Hematopoietic multipotent progenitor cell treated with erythropoietin and hydrocortisone succinate and interleukin-3 and kit ligand, for 17 days (in vitro differentiated cells): ENCODE measurements at places on chromosomes 7 and 10.
A peak's percentile ranks its signal among the peaks of the same experiment; 100 is the strongest.

DNA sequence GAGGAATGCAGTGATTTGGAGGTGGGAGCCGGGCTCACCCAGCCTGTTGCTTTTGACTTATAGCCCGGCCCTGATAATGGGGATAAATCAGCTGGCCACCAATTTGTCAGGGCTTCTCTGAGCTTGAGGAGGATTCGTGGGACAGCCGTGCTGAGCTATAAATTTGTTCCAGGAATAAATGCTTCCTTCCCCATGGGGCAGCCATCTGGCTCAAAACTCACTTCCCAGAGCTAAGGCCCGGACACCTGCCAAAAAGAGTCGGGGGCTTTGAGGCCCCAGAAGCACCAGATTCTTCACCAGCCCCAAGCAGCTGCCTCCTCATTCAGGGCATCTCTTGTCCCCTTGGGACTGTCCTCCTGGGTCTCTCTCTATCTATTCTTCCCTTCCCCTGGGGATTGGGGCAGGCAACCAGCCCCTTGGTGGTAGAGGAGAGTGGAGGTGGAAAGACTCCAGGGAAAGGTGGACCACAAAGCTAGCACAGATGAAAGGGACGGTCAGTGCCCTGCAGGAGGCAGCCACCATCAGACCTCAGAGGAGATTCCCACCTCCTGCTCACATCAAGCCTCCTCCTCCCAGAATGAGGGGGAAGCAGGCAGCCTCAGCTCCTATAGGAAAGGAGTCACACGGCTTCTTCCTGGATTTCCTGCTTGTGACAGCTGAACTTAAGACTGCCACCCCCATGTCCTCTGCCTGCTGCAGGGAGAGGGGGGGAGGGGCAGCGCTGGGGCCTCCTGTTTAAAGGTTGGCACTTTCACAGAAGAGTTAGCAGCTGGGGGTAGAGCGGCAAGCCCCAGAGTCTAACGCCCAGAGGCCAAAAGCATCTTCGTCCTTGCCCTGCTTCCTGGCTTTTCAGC lies 44.2 kb upstream of the LRRC4 start:
- no peak for DNase-seq

GRCh38 chr7:15719311-15719710 lies 32.8 kb upstream of the MEOX2 start:
- DNase-seq, result no peak

GRCh38 chr7:117085769-117086463 lies 132.6 kb downstream of the ST7 start:
- DNase-seq, result no peak

DNA sequence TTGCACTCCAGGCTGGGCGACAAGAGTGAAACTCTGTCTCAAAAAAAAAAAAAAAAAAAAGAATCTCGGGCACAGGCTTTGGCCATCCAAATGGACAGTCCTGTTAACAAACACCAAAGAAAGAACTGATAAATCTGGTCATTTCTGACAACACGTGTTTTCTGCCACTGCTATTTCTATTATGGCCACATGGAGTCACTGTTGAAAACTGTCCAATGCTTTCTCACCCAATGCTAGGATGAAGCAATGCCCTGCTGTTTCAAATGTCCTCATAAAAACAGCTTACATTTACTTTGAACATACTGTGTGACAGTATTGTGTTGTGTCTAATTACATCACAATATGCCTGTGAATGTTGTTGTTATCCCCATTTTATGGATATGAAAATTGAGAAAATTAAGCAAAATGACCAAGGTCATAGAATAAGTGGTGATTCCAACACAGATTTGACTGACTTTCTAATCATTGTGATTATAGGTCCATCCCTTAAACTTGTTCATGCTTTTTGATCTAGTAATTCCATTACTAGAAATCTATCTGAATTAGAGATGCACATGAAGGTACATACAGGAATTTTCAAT lies 19.9 kb upstream of the MAP3K8 start:
- peak; percentile 69 for DNase-seq

- DNase-seq, result no peak
Observed at GRCh38 chr10:14259696-14260566, 70.8 kb downstream of the FRMD4A start.

GRCh38 chr10:113950268-113950667 lies 93.4 kb upstream of the ADRB1 start:
- no peak for DNase-seq

DNA sequence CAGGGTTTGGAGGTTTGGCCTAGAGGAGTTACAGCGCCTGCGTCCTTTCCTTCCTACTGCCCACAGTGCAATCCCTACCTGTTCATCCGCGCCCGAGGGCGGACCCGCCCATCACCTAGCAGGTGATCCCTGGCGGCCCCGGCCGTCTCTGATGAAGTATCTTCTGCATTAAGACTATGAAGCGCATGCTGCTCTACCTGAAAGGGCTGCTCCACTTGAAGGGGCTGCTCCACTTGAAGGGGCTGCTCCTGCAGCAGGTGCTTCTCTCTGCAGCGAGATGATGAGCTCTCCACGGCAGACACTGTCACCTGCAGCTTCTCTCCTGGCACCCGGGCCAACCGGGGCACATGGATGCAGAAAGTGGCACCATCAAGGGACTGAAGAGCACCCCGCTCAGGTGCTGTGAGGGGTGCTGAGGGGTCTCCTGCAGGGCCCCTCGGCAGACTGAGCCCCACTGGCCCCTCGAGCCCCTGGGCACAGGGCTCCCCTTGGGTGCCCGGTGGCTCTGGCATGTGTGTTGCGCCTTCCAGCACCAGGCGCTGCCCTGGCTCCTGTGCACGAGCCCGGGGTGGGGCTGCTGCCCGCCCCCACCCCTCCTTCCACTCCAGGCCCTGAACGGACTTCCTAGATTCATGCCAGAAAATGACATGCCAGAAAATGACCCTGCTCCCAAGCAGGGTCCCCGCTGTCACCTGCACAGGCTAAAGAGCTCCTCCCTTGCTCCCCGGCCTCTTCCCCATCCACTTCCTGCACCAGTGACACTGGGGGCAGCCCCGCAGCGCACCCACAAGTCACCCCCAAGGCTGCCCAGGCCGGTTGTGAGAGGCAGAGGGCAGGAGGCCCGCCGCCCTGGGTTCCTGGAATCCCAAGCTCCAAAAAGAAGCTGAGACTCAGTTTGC lies 29.4 kb downstream of the WDR86 start:
- DNase-seq, result no peak

DNA sequence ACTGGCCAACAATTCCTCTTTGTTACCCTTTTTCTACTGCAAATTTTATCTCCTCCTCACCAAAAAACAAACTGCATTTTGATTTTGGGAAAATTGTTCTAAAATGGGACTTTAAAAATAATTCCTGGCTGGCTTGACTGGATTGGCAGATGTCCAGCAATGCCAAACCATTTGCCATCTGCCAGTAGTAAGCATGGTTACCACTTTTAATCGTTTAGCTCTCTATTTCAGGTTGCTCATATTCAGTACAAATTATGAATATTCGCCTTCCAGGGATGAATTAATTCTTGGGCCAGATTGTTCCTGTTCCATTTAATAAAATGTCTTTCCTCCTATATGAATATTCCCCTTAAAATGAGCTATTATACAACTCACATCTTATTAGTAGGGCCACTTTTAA lies 35.7 kb downstream of the SMNDC1 start:
- DNase-seq, result peak; percentile 68
